ENCODE measurements at places on chromosomes 6 and 20. TPM values are rescaled to one million over a fixed set of nuclear protein-coding genes. Genes with fewer than 3 reads are reported as not detected.

PTPN1 gene
- total RNA-seq = 72.0 TPM

HCRTR2 gene
- total RNA-seq = not detected

DNA sequence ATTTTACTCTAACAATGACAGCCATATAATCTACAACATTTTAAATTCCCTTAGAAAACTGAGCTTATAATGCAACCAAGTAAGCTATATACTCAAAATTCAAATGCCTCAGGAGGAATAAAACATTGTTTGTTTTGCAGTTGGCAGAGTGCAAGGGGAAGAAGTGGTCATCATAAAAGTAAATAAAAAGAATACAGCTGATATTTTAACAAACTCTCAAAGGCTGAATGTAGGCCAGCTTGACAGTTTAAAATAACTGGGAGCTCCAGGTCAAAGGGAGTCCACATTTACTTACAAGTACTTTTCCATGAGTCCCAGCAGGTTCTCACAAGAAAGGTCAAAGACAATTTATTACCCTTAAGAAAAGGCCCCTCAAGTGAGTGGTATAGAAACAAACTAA lies 589.8 kb downstream of the BCKDHB start:
- DNase-seq = no peak

GRCh38 chr6:158863646-158864045 lies 44.5 kb upstream of the EZR start:
- no peak for DNase-seq

DNA sequence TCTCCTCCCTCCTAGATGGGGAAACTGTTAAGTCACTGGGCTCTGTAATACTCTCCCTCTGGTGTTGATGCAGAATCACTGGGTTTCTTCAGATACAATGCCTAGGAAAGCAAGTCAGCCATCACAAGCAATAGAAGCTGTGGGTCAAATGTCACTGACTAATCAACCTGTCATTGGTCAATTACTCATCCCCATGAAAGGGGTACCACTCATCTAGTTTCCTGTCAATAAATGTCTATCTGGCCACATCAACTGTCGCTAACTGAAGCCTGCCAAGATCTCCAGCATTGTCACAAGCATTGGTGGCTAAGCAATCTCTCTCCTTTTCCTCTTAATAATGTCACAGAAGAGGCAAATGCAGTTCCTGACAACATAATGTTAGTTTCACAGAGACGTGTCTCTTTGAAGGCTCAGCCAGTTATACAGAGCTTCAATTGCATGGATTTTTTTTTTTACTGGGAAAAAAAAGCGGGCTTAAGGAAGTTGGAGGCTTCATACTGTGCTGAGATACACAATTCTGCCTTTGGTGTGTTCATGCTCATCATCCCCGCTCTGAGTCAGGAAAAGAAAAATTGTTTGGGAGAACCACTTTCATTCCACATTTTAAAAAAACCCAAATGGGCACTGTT lies 355.9 kb downstream of the BTBD9 start:
- no peak for DNase-seq

DNA sequence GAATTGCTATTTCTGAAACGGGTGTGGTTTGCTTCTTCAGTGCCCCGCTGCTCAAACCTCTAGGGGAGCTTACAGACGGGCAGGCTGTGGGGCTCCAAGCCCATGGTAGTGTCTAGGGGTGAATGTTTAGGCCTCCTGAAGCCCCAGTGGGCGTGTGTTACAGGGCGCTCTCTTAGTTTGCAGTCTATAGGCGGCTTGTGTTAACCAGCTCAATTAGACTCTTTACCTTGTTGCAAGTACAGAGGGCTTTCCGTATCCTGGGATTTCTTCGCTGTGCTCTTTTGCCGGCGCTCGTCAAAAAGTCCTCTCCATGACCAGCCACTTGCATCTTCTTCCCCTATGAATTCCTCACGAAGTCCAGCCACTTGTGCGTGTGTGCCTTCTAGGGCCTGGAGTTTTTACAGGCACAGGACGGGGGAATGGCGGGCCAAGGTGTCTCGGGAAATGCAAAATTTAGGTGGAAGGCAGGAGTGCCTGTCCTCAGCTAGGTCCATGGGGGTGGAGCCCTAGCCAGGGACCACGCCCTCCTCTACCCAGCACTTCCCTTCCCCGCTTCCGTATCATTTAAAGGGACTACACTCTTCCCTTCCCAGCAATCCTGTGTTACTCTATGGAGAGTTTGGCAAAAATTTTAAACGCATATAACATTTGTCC lies 94.5 kb downstream of the HTR1B start:
- DNase-seq = no peak

- no peak for DNase-seq
These were observed 824.8 kb upstream of the FLRT3 start for GRCh38 chr20:15162079-15162647.

DNA sequence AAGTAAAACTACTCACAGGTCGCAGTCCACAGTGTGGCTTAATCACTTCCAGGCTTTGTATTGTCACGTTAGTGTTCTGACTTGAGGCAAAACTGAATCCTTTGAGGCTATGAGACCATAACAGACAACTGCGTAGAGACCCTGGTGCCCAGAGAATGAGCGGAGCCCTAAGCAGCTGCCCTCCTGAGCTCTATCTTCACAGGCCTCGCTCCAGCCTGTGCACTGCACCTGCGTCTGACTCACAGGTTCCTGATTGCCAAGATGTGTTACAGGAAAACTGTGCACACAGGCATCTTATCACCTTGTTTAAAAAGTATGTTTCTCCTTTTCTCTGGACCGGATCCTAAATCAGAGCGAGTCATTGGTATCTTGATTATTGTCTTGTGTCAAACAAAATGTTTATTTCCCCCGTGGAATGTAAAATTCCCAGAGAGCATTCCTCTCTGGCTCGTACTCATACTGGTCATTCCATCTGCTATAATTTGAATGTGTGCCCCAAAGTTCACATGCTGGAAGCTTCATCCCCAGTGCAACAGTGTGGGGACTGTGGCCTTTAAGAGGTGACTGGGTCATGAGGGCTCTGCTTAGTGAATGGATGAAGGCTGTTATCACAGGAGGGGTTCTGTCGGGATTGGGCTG lies 25.7 kb downstream of the PRR18 start:
- no peak for DNase-seq
